ENCODE measurements at places on chromosomes 5 and 9.

GRCh38 chr9:88242879-88243278 is 104.6 kb upstream of the SPATA31C2 start:
- no peak for DNase-seq

- DNase-seq, result no peak
These were observed 71.3 kb downstream of the LIX1 start for GRCh38 chr5:97071101-97071500.

DNA sequence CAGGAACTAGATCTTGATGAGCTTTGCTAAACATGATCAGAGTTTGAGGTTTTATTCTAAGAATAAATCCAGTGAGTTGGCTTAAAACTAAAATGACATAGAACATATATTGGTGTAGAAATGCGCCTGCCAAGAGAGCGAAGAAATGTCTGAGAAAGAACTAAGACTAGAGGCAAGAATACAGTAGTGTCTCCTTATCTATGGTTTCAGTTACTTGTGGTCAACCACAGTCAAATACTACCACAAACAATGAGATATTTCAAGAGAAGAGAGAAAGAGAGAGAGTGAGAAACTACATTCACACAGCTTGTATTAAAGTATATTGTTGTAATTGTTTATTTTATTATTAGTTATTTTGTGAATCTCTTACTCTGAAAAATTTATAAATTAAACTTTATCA is 254.4 kb upstream of the CDH10 start:
- DNase-seq, result no peak

DNA sequence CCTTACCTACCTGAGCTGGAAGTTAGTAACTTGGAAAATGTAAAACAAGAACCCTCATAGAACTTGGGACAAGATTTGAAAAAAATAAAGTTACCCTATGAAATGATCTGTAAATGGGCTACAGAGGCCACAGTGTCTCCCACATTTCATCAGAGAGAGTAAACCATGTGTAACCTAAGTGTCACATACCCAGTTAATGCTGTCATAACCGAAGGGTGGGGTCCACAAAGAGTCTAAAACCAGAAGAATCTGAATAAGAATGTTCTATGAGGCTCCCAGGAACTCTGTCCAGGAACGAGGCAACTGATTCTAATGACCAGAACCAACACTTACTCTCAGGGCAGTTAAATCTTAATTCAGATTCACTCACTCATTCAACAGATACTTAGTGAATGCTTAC is 1.0 kb upstream of the FAM13B start:
- DNase-seq, result no peak

- DNase-seq, result peak; percentile 49
These were observed 47.8 kb upstream of the IER5L start for GRCh38 chr9:129225815-129226214.

GRCh38 chr9:109401990-109402318 is 81.1 kb upstream of the EPB41L4B start:
- DNase-seq, result no peak

Measured in CD4-positive, alpha-beta T cell treated with Interleukin-15 for 1 hour (primary cell).